ENCODE measurements at places on chromosomes 5 and 9.

DNA sequence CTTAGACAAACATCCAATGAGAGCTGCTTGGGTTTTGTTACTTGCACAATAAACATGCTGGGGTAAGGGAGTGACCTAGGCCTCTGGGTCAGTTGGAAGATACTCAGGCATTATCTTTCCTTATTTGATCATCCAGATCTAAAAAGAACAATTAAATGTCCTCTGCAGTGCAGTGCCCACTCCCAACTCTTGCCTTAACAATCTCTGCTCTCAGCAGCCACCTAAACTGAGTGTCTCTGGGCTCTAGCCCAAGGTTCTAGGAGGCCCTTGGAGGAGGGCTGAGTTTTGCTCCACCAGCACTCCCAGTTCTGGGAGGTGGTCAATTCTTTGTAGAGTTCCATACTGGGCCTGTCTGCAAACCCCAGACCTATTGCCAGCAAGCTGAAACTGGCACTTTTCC is 1.8 kb downstream of the MCIDAS start:
- DNase-seq = no peak

DNA sequence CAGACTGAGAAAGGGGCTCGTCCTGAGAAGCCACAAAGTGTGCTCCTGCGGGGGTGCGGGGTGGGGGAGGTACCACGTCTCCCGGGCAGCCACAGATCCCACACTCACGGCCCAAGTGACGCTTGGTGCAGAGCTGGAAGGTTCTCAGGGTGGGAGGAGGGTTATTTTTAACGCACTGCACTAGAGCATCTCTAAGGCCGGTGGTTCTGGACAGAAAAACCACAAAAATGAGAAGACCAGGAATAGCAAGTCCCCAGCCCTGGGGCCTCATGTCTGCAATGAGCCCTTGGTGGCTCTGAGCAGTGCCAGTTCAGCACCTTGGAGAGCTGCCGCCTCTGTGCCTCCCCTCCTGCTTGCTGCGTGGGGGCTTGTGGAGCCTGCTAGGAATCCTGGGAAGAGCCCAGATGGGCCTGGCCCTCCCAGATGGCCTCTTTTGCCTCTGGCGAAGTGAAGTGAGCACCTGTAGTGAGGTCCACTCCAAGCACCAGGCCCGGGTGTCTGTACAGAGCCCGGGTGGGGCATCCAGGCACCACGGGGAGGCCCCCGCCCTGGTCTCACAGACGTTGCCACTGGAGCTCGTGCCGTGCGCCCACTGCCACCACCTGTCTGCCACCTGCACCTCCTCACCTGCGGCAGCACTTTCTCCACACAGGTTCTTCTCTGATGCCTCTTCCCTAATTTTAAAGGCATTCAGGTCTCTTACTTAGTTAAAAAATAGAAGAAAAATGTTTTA is 48.9 kb upstream of the CACNA1B start:
- DNase-seq = peak; percentile 25

- no peak for DNase-seq
Measured at GRCh38 chr5:139012176-139012575, 137.0 kb upstream of the LRRTM2 start.

DNA sequence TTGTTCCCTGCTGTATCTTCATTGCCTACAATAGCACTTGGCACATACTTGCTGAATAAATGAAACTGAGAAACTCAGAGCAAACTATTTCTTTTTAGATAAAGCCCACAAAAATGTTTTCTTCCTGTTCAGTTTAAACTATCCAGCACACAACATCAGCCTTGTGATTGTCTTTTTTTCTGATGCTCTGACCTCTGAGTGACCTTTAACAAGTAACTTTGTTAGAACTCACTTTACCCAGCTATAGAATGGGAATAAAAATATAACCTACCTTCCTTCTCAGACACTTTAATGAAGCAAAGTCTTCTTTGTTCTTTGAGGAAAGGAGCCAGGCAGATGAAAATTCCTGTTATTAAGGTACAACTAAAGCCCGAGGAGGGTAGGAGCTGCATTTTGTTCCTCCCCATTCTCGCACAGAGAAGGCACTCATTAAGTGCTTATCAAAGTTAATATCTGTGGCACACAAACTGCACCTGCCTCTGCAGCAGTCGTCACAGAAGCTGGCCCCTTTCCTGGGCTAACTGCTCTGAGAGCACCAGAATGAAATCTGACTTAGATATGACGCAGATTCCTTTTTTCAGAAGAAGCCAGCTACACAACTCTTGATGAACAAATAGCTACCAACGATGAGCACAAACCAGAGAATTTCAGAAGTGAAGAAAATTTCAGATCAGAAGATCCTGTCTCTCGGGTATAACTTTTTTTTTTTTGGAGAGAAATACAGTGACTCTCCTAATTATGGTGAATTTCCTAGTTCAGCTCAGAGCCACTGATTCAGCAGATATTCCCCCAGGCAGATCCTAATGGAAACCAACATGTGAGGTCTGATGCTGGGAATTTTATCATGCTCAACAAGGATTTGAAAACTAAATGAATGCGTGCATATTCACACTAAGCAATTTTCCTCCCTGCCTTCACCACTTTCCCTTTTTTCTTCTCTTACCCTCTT is 31.0 kb upstream of the NR3C1 start:
- peak; percentile 44 for DNase-seq

DNA sequence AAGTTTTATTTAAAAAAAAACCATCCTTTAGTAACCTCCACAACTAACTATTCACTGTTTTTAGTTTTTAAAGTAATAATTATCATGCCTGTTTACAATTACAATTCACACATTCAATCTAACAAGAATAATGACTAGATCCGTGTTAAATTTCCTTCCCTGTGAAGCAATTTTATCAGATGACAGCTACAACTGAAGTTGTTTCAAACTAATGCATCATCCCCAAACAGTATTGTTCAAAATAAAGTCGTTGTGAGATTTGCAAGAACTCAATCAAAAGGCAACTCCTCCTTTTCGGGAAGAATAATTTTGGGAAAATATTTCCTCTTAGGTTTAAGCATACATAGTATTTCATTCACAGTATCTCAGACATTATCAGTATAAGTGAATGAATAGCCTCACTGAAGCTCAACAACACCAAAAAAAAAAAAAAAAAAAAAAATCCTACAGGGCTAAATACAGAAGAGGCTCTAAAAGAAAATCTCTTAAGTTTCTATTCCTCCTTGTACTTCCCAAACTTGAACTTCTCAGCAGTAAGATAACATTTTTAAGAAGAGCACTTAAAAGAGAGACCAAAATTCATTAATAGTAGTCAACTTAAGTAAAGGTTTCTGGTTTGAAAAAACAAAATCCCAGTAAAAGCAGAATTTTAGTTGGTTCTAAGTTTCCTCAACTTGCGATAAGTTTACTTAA is 9.4 kb downstream of the C9orf72 start:
- no peak for DNase-seq

DNA sequence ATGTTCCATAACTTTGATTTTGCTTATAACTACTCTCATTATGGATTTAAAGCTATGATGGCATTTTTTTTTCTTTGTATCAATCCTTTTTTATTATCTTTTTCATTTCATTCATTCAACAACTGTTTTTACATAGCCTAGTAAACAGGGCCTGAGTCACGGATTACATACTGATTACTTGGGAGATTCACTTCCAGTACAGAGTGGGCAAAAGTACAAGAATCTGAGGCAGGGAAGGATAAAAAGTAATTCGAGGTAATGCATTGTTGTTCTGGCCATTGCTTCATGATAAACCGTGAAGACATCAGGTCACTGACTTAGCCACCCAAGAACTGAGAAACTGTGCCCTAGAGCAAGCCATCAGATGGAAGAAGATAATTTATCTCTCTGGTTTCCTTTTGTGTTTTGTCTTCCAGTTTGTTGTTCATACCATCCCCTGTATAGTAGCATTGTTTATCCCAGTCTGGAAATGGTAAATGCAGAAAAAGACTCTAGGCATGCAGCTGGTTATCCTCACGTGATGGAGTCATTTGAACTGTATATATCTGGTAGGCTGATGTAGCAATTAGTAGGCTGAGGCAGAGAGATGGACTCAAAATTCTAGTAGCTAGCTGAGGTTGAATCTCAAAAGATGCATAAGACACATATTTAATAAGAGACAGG is 145.6 kb downstream of the CNTLN start:
- DNase-seq = no peak

- no peak for DNase-seq
Measured at GRCh38 chr5:124909734-124910133, 163.3 kb upstream of the ZNF608 start.

DNA sequence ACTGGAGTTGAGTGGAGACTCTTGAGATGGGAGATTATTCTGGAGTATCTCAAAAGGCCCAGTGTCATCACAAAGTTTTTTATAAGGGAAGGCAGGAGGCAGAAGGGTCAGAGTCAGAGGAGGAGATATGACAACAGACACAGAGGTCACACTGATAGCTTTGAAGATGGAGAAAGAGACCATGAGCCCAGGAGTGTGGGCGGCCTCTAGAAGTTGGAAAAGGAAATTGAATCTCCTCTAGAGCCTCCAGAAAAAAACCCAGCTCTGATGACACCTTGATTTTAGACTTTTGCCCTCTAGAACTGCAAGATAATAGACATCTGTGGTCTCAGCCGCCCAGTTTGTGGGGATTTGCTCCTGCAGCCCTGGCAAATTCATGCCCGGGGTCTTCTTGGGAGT is 64.8 kb upstream of the SPTLC1 start:
- no peak for DNase-seq

- DNase-seq = no peak
Measured at GRCh38 chr9:128280084-128280622, 4.1 kb downstream of the SWI5 start.

GRCh38 chr5:82225525-82226172 is 52.5 kb downstream of the RPS23 start:
- DNase-seq = peak; percentile 63

GRCh38 chr9:133873009-133873408 is 119.1 kb downstream of the VAV2 start:
- DNase-seq = no peak

DNA sequence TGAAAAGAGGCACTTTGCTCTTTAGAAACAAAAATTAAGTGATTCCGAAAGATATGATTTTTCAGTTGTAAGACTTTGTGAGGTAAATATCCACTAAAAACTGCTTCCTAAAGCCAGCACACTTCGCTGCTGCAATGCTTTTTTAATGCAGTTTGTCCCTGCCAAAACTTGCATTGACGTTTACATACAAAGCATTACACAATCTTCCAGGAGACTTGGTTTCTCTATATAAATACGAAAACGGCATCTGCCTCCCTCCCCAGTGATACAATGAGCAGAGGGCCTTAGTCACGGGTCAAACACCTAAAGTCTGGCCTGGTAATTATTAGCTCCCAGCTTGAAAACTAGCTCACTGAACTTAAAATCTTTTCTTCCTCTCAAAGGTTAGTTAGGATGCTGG is 170.7 kb downstream of the TSSK1B start:
- DNase-seq = no peak

- DNase-seq = no peak
Measured at GRCh38 chr9:76351006-76351405, 43.2 kb downstream of the RFK start.

GRCh38 chr9:80790764-80791163 is 898.6 kb downstream of the TLE1 start:
- no peak for DNase-seq

DNA sequence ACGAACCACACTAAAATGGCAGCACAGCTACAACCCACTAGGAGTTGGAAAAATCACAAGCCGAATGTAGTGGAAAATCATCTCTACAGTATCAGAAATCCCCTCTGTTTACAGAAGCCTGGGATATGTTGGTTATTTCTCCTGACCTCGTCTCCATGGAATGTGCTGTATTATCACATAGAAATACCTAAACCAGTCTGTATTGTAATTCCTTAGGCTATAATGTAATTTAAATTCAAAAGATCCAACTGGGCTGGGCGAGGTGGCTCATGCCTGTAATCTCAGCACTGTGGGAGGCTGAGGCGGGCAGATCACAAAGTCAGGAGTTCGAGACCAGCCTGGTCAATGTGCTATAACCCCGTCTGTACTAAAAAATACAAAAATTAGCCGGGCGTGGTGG is 244.8 kb upstream of the MPDZ start:
- DNase-seq = no peak

DNA sequence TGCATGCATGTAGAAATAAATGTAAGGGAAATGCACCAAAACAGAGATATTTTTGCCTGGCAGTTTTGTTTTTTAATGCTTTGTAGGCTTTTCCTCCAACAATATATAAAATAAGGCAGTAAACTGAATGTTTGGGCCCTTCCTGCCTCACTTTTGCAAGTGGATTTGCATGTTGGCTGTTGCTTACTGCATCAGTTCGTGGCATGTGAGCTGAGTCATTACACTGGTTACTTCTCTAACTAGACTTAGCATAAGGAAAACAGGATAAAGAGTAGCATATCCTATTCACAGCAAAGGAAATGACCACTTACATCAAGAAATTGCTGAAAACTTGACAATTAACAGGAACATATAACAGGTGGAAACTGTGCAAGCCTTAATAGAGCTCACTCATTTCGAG is 113.4 kb downstream of the TLE1 start:
- no peak for DNase-seq

- DNase-seq = no peak
Measured at GRCh38 chr5:72226950-72227349, 93.1 kb downstream of the MRPS27 start.

DNA sequence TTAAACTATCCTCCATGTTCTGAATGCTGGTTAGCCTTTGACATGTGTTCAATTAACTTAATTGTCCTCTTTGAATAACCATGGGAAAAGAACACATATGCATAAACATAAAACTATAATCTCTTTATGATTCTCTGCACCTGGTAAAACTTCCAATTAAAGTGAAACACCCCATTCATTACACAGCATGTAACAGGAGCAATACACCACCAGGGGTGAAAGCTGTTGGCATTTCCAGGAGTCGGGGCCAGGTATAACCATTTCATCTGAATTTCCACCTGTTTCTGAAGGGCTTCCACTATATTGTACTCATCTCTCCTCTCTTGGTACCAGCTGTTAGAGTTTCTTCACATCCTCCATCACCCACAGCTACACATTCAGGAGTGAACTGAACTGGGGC is 303.8 kb downstream of the EDIL3 start:
- no peak for DNase-seq

GRCh38 chr5:171907725-171908343 is 98.6 kb downstream of the FBXW11 start:
- DNase-seq = peak; percentile 62

DNA sequence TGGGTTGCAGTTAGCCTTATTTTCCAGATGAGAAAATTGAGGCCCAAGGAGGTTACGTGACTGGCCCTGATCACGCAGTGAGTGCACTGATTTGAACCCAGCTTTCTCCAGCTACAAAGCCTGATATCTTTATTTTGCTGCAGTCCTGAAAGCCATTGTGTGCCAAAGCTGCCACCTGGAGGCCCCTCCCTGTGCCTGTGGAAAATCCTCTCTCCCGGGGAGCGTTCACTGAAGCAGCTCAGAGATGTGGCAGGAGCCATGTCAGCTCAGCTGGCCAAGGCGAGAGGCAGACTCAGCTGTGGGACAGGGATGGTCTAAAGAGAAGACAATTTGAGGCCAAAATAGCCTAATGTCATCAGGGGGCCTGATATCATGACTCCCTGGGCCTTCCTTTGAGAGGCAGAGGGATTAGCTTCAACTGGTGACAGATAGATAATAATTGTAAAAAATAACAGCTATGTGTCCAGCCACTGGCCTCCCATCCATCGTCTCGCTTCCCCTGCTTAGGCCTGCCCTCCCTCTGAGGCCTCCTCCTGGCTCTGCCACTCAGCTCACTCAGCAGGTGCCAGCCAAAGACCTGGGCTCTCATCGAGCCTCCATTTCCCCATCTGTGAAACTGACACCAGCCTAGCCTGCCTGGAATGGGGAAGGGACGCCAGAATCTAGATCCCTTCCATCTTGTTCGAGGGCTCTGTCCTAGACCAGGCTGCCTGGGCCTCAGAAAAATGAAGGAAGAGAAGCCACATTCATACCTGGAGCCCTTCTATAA is 74.3 kb upstream of the GGTA1 start:
- DNase-seq = no peak

Data from stimulated activated CD4-positive, alpha-beta T cell treated with anti-CD3 and anti-CD28 coated beads, Interleukin-2, amount 100 ng/mL, for 24 hours (primary cell).